ENCODE measurements at places on chromosomes 16 and 17.

DNA sequence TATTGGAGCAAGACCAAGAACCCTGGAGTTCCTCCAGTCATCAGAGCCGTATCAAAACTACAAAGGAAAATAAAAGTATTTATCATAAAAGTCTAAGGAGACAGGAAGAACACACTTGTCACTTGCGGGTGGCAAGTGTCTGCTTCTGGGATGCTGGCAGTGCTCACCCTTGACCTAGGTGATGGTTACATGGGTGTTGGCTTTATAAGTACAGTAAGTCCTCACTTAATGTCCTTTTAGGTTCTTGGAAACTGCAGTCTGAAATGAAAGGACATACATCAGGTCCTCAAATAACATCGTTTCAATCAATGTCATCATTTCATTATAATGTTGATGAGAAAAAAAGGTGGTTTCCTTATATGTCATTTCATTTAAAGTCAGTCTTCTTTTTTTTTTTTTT, 3.0 kb upstream of the AIPL1 start:
- DNase-seq: no peak

DNA sequence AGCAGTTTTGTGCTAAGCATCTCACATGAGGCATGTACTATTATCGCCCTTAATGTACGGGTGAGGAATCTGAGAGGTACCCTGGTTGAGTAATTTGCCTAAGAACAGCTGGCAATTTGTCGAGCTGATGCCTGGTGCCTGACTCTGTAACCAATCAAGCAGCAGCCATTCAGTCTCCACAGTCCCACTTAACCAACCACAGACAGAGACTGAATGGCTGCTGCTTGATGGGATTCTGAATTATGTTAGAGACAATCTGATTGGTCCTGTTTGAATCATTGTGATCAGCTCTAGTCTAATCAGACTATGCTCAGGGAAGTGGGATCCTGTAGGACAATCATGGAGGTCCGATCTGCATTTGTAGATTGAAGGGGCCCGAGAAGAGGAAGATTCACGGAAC, 447.0 kb downstream of the SHISA9 start:
- no peak for DNase-seq

DNA sequence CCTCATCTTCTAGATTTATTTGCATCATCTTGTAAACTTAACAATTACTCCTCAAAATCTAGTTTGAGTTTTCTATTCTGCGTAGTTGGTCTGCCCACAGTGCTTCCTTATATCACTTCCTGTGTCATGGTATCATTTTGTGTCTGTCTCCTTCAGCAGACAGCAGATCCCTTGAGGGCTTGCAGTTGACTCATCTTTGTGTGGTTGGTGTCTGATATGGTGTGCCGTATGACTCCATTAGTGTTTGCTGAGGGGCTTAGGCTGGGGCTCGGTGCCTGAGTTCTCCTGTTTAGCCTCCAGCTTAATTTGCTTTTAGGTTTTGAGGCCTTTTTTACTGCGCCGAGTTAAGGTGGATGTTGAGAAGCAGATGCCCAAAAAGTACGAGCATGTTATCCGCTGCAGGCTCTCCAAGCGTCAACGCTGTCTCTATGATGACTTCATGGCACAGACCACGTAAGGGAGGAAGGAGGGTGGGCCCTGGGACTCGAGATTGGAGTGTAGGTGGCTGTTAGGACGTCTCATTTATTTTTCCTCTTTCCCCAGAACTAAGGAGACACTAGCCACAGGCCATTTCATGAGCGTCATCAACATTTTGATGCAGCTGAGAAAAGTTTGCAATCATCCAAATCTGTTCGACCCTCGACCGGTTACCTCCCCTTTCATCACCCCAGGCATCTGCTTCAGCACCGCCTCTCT, 16.9 kb downstream of the SRCAP start:
- DNase-seq: no peak

DNA sequence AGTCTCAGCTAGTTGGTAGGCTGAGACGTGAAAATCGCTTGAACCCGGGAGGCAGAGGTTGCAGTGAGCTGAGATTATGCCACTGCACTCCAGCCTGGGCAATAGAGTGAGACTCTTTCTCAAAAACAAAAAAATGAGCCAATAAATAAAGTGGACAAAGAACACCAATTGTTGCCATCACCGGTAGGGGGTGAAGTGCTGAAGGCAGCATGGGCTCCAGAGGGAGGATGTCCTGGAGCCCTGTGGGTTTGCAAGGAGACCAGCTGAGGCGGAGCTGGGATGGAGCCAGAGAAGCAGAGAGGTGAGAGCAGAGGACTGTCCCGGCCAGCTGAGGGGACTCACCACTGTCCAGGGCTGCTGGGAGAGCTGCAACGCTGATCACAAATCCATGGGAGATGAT, 13.8 kb downstream of the CHST6 start:
- DNase-seq: no peak

DNA sequence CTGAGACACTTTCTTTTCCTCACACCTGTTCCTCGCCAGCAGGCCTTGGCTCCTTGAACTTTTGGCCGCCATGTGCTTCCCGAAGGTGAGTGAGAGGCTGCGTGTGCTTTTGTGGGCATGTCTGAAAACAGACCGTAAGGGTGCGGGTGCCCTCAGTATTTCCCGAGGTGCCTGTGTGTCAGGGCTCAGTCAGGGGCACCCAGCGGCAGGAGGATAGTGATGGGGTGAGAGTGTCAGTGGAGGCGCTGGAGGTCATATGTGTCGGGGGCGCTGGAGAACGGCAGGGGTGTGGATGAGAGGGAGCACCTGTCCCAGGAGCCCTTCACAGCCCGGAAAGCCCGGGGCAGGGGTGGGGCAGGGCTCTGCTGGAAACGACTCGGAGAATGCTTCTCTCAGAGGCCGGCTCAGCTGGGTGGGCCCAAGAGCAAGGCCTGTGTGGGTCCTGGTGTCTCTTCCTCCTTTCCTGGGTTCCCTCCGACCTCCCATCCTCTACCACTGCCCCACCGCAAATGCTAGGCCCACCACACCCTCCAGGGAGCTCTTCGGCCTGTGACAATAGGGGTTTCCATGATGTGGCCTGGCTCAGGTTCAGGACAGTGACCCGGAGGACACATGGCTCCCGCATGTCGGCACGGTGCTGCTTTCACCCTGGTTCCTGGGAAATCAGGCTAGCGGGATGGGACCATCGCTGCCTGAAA, 451 bp downstream of the IL32 start:
- DNase-seq: no peak

DNA sequence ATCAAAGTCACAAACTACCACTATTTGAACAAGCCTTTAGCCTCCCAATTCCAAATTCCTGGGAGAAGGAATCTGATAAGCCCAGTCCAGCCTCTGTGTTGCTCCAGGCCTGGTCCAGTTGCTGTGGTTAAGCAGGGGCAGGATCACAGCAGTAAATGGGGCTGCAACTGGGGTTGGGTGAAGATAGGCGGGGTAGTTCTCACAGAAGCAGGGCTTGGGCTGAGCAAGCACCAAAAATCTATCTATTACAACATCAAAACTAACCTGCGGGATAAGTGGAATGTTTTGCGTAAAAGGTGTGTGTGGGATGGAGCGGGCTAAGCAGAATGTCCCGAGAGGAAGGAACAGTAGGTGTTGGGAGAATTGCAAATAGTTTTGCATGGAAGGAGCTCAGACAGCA, 23.0 kb upstream of the RNF135 start:
- DNase-seq: no peak

GRCh38 chr17:13931800-13932460, 137.4 kb upstream of the COX10 start:
- DNase-seq: no peak

DNA sequence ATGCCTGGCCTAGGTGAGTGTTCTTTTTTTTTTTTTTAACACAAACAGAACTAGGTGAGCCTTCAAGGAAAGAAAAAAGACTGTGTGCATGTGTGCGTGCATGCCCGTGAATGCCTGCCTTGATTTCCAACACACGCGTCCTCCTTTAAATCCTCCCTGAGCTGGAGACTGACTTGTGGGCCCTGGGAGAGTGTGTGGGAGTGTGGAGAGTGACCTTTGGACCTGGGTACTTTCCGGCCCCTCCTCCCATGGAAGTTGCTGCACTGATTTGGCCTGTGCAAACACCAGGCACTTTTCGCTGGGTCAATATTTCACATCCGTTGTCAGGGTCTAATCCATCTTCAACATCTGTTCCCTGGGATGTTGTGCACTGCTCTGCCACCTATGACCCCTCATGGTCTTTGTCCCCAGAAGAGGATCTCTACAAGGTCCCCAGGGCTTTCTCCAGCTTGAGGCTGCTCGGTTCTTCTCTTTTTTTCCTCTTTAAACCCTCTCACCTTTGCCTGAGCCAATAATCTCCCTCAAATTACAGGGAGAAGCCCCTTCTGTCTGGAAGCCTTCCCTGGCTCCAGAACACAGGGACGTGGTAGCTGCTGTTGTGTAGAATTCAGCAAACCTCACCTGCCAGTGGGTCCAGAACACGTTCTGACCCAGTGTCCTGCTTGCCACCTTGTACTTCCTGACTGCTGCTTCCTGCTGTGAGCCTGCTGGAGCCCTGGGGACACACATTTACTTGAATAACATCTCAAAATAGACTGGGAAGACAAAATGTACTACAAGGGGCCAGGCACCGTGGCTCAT, 20.8 kb upstream of the ATP5MC1 start:
- no peak for DNase-seq
